ENCODE measurements at places on chromosomes 12 and 14.
A peak's percentile ranks its signal among the peaks of the same experiment; 100 is the strongest.

GRCh38 chr14:64444140-64444539 lies 21.2 kb upstream of the AKAP5 start:
- DNase-seq = no peak

- no peak for DNase-seq
Measured at GRCh38 chr12:62917926-62918325, 17.0 kb downstream of the PPM1H start.

DNA sequence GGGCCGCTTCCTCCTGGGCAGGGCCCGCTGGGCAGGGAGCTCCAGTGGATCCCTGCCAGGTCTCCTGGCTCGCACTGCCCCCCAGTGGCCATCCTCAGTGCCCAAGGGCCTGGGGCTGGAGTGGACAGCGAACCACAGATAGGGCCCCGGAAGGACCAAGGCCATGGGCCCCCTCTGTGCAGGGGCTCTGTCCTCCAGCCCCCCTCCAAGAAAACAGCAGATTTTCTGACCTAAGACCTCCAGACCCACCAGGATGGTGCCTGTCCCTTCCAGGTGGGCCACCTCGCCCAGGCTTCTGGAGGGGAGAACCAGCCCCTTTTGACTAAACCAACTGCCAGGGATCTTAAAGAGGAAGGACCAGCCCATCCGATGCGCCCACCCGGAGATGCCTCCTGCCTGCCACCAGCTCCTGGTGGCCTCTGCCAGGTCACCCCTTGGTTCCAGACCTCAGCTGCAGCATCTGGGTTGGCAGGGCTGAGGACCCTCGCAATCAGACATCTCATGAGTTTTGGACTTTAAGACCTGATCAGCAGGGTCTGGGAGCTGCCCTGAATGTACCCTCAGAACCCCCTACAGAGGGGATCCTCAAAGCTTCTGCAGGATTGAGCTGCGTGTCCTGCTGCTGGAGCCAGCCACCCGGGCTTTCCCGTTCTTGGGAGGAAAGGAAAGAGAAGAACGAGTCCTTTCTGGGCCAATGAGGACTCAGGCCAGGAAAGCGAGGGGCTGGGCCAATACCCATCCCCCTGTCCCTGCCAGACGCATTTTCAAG lies 325.8 kb upstream of the DIO3 start:
- peak; percentile 38 for DNase-seq

DNA sequence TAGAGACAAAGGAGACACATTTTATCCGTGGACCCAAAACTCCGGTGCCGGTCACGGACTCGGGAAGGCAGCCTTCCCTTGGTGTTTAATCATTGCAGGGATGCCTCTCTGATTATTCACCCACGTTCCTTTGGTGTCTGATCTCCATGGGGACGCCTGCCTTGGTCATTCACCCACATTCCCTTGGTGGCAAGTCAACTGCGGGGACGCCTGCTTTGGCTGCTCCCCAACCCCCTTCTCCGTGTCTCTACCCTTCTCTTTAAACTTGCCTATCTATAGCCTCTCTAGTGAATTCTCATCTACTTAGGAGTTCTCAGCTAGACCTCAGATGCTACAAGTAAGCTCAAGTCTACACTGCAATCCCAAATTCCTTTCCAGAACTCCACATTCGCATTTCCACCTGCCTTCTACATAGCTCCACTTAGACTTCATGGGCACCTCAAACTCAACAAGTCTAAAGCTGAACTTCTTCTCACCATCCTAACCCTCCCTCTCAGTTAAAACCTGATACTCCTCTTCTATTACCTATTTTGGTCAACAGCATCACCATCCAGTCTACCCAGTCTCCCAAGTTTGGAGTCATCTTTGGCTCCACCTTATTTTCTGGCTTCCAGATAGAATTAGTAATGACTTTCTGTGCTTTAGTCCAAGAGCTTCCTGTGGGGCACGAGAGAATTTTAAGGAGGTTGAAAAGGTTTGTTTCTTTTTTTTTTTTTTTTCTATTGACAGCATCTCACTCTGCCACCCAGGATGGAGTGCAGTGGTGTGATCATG lies 14.4 kb downstream of the SPTLC2 start:
- no peak for DNase-seq

DNA sequence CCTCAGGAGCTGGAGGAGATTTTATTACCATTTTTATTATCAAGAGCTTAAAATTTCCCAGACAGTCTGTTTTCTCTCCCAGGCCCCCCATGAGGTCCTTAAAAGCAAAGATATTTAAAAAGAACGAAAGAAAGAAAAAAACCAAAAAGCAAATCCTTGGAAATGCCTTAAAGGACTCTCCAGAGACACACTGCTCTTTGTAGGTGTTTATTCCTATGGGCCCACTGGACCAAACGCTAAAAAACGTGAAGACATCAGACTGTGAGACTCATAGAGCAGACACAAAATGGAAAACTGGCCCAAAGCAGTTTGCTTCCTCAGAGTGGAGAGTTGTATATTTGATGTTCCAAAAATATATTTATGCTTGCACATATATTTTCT lies 1.2 kb upstream of the NID2 start:
- no peak for DNase-seq

GRCh38 chr12:2578211-2578610 lies 216.6 kb upstream of the FKBP4 start:
- DNase-seq = no peak

GRCh38 chr14:73418227-73418626 lies 40.1 kb downstream of the NUMB start:
- DNase-seq = no peak

GRCh38 chr12:127479256-127479655 lies 787.7 kb upstream of the TMEM132C start:
- peak; percentile 86 for DNase-seq

- no peak for DNase-seq
Measured at GRCh38 chr14:93299416-93299815, 33.4 kb downstream of the BTBD7 start.

- DNase-seq = peak; percentile 67
Measured at GRCh38 chr14:61262082-61262481, 19.1 kb downstream of the TMEM30B start.

GRCh38 chr12:33222357-33222756 lies 217.3 kb downstream of the SYT10 start:
- no peak for DNase-seq

- peak; percentile 97 for DNase-seq
Measured at GRCh38 chr12:52873832-52874572, 25.2 kb upstream of the KRT78 start.

DNA sequence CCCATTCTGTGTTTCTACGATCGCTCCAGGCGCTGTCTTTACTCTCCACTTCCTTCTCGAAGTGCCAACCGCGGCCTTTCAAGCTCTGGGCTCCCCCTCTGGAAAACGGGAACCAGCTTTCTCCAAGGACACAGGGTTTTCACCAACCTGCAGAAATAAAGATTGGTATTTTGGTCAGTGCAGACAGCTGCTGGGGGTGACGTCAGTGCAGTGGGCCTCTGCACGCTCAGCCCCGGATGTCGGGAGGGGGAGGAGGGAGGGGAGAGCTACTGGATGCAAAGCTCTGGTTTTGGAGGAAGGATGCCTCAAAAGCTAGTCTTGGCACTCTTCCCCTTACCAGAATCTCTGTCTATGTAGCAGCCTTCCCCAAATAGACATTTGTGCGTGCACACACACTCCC lies 19.9 kb downstream of the HRK start:
- peak; percentile 85 for DNase-seq

DNA sequence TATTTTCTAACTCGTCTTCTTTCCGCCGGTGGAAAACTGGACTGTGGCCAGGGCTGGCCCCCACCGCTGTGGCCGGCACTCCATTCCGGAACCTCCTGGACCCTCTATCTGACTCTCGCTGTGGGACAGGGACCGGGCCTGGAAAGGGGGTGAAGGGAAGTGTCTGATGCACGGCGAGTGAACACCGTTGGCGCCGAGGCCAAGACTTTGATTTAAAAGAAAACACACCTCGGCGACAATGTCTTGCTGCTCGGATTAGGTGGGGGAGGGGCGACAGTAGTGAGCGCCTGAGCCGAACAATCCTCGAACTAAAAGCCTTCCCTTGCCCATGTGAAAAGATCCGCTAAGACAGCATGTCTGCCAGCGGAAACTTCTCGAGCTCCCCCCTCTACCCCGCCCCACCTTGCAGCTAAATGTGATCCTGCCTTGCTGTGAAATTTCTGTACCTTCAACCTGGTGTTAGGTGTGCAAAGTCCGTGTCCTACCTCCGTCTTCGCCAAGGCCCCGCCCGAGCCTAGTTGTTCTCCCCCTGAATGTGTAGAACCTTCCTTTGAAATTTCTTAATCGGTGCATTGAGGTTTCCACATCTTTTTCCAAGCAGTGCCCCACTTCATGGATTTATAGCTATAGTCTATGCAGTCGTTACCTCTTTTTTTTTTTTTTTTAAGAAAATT lies 862 bp upstream of the HOTAIR start:
- no peak for DNase-seq

- DNase-seq = no peak
Measured at GRCh38 chr14:79852950-79853744, 358.2 kb downstream of the DIO2 start.

GRCh38 chr12:31589904-31590641 lies 863 bp downstream of the DENND5B start:
- DNase-seq = peak; percentile 70

GRCh38 chr14:94439453-94440057 lies 13.0 kb downstream of the SERPINA11 start:
- DNase-seq = no peak

Measured in fibroblast of skin of right biceps (primary cell).